ENCODE measurements at places on chromosomes 3 and 15.

GRCh38 chr15:59335207-59335786, 37.4 kb downstream of the MYO1E start:
- H3K4me3 ChIP-seq, result no peak overlapping the region
- peaks cover 34% of the 10 kb centered on the region for H3K4me1 ChIP-seq
- no peaks in the 10 kb centered on the region for H3K36me3 ChIP-seq
- H3K27me3 ChIP-seq, result no peaks in the 10 kb centered on the region
- H3K27ac ChIP-seq, result no peak overlapping the region
- DNase-seq, result no peak

DNA sequence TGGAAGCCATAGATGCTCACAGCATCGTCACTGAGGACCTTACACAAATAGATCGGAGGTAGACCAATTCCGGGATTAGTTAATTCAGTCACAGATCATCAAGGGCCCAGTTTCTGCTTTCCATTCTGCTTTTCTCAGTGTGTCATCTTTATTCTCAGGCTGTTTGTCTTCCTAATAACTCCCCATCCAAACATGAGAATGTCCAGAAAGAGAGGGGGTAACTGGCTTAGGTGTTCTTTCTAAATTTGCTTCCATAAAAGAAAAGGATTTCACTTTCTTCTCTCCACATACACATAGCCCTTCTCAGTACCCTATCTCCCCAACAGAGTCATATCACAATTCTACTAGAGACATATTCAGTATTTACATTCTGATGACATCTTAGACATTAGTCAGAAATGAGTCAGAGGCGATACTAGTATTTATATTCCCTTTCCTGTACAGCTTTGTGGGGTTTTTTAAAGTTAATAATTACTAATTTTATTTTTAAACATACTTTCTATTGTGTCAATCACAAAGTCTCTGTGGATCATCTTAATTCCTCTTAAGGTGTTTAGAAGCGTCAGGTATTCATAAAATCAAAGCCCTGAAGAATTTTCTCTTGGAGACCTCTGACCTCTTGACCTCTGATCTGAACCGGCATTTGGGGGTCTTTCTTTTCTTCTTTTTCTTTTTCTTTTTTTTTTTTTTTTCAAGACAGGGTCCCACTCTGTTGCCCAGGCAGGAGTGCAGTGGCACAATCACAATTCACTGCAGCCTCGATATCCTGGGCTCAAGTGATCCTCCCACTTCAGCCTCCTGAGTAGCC, 24.3 kb upstream of the IL12A start:
- no peaks in the 10 kb centered on the region for H3K4me1 ChIP-seq
- H3K4me3 ChIP-seq, result no peak overlapping the region
- no peaks in the 10 kb centered on the region for H3K36me3 ChIP-seq
- no peak for DNase-seq

DNA sequence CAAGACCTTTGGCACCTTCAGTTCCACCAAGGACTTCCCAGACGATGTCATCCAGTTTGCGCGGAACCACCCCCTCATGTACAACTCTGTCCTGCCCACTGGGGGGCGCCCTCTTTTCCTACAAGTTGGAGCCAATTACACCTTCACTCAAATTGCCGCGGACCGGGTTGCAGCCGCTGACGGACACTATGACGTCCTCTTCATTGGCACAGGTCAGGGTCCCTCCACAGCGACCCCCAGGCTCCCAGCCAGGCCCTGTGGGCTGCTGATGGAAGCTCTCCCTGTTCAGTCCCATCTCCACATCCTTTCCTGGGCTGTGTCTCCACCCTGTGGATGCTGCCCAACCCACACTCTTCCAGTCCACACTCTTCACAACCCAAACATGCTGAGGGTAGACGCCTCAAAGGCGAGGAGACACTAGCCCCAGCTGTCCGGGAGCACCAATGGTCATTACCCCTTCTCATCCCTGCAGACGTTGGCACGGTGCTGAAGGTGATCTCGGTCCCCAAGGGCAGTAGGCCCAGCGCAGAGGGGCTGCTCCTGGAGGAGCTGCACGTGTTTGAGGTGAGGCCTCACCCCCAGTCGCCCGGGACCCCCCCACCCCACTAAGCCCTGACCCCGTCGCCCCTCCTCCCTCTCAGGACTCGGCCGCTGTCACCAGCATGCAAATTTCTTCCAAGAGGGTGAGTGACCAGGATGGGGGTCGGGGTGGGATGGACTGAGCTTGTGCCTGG, 4.3 kb upstream of the LSMEM2 start:
- H3K4me3 ChIP-seq, result no peak overlapping the region
- DNase-seq, result no peak
- H3K27me3 ChIP-seq, result no peaks in the 10 kb centered on the region
- peaks cover 32% of the 10 kb centered on the region for H3K4me1 ChIP-seq
- peaks cover 6% of the 10 kb centered on the region for H3K36me3 ChIP-seq

- H3K27me3 ChIP-seq, result no peaks in the 10 kb centered on the region
- H3K4me1 ChIP-seq, result no peaks in the 10 kb centered on the region
- no peak for DNase-seq
- no peak overlapping the region for H3K27ac ChIP-seq
- peaks cover 8% of the 10 kb centered on the region for H3K36me3 ChIP-seq
Observed at GRCh38 chr15:82231842-82232241, 30.7 kb downstream of the EFL1 start.

GRCh38 chr3:33372218-33373081, 67.8 kb downstream of the UBP1 start:
- H3K27ac ChIP-seq, result no peak overlapping the region
- DNase-seq, result no peak
- H3K36me3 ChIP-seq, result peaks cover 12% of the 10 kb centered on the region

DNA sequence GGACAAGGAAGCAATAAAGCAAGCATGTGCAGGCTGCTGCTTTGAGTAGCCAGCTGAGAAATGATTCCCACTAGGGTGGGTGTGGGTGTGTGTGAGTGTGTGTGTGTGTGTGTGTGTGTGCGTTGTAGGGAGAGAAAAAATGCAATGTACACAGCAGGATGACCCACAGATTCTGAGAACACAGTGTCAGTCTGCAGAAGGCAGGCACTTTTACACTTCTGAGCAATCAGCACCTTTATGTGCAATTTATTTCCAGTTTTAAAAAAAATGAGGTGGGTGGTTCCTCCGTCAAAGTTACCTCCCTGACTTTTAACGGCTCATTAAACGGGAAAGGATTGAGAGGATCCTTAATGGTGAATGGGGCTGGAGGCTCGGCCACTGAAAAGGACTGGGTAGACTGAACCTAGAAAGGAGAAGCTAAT, 38.5 kb upstream of the LIPC start:
- no peaks in the 10 kb centered on the region for H3K4me1 ChIP-seq
- H3K27me3 ChIP-seq, result no peaks in the 10 kb centered on the region
- no peak overlapping the region for H3K4me3 ChIP-seq
- no peaks in the 10 kb centered on the region for H3K36me3 ChIP-seq
- no peak for DNase-seq

DNA sequence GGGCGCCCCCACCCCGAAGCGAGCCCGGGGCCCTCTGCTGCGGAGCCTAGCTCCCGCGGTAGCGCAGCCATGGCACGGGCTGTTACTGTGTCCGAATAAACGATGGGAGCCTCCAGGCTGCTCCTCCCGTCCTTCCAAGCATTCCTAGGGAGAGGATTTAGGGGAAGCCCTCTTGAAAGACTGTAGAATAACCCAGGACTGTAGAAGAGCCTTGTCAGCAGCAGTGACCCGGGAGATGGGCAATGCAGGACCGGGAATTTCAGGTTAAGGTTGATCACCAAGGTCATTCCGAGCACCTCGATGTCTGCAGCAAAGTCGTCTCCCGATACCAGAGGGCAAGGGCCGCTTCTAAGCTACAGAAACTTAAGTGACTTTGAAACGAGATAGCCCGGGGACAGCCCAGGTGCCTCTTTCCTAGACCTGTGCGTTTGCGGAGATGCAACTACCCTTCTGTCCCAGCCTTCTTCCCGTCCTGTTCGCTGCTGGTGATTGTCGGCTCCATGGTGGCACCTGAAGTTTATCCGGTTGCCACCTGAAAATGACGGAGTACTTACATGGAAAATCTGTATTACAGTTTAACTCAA, 753 bp upstream of the MYO5A start:
- H3K36me3 ChIP-seq, result no peaks in the 10 kb centered on the region
- peak overlapping the region; percentile 77 for H3K27ac ChIP-seq
- no peak for DNase-seq
- no peaks in the 10 kb centered on the region for H3K27me3 ChIP-seq

GRCh38 chr15:52324109-52324508, 28.5 kb upstream of the MYO5C start:
- no peak overlapping the region for H3K27ac ChIP-seq
- no peaks in the 10 kb centered on the region for H3K4me1 ChIP-seq
- no peaks in the 10 kb centered on the region for H3K27me3 ChIP-seq
- H3K4me3 ChIP-seq, result no peak overlapping the region

- H3K4me1 ChIP-seq, result peaks cover 27% of the 10 kb centered on the region
- H3K27ac ChIP-seq, result peak overlapping the region; percentile 52
- no peaks in the 10 kb centered on the region for H3K36me3 ChIP-seq
Observed at GRCh38 chr3:102163039-102163817, 271.6 kb upstream of the ZPLD1 start.

DNA sequence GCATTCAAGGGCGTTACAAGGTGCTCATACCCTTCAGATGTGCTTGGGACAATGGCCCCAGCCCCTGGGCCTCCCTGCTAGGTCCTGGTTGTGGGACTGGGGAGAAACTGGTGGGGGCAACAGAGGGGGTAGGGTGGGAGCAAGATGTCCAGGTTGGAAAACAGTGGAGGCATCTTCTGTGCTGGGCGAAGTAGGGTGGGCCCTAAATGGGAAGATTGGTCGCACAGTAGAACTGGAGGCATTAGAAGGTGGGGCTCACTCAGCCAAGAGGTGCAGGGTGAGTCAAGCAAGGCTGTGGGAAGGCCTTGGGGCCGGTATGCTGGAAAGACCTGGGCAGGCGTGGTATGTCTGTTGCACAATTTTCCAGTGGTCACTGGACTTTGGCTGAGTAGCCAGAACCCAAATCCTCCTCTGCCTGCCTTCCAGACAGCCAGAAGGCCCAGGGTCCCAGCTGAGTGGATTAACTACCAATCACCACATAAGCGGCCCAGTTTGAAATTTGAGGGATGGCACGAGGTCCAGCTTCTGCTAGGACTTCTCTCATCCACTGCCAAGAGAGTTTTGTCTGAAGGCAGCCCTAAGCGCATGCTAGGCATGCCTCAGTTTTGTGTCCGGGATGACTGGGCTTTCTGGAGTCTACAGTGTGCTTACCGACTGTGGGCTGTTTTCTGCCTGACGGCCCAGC, 74.5 kb downstream of the LSM3 start:
- no peak overlapping the region for H3K4me3 ChIP-seq
- H3K27me3 ChIP-seq, result no peaks in the 10 kb centered on the region
- no peaks in the 10 kb centered on the region for H3K4me1 ChIP-seq
- no peaks in the 10 kb centered on the region for H3K36me3 ChIP-seq
- DNase-seq, result no peak
- no peak overlapping the region for H3K27ac ChIP-seq

DNA sequence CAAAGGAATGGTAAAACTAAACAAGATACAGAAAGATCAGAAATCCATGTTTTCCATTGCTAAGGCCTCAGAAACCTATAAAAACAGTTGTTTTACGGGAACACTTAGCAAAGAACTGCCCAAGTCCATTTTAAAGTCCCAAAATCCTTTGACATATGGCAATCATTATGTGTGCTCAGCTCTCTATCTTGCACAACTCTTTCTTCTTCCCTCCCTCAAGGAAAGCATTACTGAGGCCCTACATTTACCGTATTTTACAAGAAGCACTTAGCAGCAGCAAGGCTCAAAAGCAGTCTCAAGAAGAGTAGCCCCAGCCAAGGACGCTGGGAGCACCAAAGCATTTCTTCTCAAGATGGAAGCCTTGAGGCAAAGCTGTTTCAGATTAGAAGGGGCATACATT, 169.6 kb upstream of the LRTM1 start:
- H3K4me1 ChIP-seq, result no peaks in the 10 kb centered on the region
- no peak overlapping the region for H3K27ac ChIP-seq
- H3K4me3 ChIP-seq, result no peak overlapping the region
- no peaks in the 10 kb centered on the region for H3K36me3 ChIP-seq
- no peaks in the 10 kb centered on the region for H3K27me3 ChIP-seq

- H3K4me1 ChIP-seq, result no peaks in the 10 kb centered on the region
- no peak for DNase-seq
- no peaks in the 10 kb centered on the region for H3K36me3 ChIP-seq
- H3K27me3 ChIP-seq, result no peaks in the 10 kb centered on the region
- no peak overlapping the region for H3K4me3 ChIP-seq
Observed at GRCh38 chr3:57709559-57709958, 16.7 kb upstream of the DENND6A start.

DNA sequence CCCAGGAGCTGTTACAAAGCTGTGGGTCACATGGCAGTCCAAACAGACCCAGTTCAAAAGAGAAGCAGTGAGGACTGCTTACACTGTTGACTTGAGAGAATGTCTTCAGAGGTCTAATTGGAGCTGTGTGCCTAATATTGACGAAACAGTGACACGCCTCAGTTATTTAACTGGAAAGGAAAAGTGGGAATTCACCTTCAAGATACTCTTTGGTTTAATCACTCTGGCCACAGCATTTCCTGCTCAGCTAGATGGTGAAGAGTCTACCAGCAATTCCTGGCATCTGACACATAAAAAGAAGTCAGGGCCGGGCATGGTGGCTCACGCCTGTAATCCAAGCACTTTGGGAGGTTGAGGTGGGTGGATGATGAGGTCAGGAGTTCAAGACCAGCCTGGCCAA, 326.4 kb downstream of the SV2B start:
- H3K27ac ChIP-seq, result no peak overlapping the region
- no peak for DNase-seq
- H3K27me3 ChIP-seq, result no peaks in the 10 kb centered on the region
- no peaks in the 10 kb centered on the region for H3K4me1 ChIP-seq
- no peak overlapping the region for H3K4me3 ChIP-seq

DNA sequence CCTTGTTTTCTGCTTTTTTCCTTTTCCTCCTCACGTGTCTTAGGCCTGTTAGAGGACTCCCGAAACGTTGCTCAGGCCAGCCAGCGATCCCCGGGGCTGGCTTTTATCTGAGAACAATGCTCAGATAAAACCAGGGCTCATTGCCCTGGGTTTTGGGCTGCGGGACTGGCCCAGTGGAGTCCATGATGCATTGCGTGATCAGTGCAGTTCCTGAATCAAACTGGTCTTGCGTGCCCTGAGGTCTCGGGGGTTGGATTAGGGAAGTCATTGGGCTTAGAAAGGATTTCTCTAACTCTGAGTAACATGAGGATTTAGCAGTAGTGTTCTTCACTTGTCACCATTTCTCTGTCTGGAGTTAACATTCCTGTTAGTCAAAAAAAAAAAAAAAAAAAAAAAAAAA, 66.3 kb downstream of the CCR1 start:
- no peak for DNase-seq
- no peaks in the 10 kb centered on the region for H3K27me3 ChIP-seq
- H3K4me3 ChIP-seq, result no peak overlapping the region
- no peaks in the 10 kb centered on the region for H3K36me3 ChIP-seq
- no peak overlapping the region for H3K27ac ChIP-seq
- no peaks in the 10 kb centered on the region for H3K4me1 ChIP-seq
